ENCODE measurements at places on chromosomes 3 and 15.

GRCh38 chr3:89762405-89762804, 655.0 kb downstream of the EPHA3 start:
- DNase-seq: no peak

DNA sequence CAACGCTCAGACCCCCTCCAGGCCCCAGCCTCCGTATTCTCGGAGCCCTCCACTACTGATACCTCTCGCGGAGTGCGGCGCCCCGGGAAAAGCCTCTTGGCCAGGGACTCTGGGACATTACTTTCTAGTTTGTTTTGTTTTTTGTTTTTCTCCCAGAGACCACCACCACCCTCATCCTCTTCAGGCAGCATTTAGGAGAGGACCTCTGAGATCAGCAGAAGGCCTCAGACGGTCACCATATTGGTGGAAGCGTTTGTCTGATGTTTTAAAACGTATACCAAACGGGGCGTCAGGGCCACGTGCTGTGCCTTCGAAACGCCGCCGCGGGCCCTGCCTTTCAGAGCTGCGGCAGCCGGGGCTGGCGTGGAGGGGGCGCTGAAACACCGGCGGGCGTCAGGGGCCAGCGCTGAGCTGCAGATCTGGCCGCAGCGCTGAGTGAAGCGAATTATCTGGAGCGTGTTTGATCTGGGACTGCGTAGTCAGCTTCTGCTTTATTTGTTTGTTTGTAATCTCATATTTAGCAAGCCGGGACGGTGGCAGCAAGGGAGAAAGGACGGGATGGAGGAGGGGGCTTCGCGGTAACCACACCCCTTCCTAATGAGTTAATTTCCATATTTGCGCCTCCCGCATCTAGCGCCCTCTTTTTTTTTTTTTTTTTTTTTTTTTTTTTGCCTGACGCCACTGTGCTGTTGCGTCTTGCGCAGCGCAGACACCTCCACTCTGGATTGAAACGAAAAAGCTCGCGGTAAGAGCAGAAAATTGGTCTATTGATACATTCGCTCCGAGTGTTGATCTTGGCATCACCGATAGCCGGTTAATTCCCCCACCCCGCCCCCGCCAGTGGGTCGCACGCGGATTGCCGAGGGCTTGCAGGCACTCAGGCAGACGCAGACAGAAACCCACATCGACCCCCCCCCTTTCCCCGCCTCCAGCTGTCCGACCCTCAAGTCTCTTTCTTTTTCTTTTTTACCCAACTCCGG, 14.9 kb downstream of the SOX2 start:
- DNase-seq: no peak

DNA sequence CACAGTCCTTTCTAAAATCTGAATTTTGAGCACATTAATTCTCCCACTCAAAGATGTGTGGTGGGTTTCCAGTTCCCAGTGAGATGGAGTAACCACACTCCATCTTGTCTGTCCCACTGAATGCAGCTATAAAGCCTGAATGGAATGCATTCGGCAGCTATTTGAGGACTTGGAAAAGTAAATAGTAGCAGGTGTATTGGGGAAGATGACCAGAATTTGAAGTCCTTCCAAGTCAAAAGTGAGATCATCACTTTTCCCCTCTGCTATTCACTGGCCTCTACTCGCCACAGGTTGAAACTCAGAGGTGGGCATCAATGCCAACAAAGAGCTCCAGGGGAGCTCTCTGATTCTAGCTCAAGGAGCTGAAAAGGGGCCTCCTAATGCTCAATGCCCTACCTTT, 8.1 kb upstream of the GNB5 start:
- no peak for DNase-seq

- DNase-seq: no peak
Observed at GRCh38 chr3:13172644-13173013, 99.4 kb upstream of the IQSEC1 start.

- no peak for DNase-seq
Observed at GRCh38 chr3:99896482-99896881, 78.8 kb downstream of the CMSS1 start.

DNA sequence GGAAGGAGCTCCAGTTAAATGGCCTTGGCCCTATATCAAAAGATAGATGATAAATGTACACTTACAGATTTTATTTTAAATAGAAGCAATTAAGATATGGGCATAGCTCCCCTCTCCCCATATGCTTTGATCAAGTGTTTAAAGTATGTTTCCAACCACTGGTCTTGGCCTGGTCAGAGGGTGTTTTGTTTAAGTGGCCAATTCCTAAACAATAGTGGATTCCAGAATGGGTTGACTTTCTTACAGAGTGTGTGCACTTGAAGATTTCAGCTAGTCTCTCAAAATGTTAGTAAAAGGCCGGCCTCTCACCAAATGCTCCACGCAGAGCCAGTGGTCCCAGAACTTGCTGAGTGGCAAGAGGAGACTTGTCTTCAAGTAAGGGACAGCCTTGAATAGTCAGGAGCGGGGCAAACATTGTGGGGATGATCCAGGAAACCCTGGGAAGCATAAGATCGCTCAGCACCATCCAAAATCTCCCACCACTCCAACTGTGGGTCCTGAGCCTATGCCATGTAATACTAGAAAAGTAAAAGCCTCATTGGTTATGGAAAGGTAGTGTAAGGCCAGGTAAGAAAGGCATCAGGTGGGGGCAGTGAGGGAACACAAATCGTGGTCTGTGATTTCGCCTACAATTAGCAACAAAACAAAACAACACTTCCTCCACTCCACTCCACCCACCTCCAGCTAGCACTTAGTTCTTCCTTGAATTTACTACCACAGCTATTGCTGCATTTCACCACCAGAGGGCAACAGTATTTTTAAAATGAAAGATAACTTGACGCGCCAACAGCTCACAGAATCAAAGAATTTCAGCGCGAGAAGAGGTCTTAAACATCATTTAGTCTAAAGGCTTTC, 4.8 kb downstream of the RARRES1 start:
- no peak for DNase-seq

GRCh38 chr3:82978368-82978767, 1216.9 kb upstream of the GBE1 start:
- no peak for DNase-seq

DNA sequence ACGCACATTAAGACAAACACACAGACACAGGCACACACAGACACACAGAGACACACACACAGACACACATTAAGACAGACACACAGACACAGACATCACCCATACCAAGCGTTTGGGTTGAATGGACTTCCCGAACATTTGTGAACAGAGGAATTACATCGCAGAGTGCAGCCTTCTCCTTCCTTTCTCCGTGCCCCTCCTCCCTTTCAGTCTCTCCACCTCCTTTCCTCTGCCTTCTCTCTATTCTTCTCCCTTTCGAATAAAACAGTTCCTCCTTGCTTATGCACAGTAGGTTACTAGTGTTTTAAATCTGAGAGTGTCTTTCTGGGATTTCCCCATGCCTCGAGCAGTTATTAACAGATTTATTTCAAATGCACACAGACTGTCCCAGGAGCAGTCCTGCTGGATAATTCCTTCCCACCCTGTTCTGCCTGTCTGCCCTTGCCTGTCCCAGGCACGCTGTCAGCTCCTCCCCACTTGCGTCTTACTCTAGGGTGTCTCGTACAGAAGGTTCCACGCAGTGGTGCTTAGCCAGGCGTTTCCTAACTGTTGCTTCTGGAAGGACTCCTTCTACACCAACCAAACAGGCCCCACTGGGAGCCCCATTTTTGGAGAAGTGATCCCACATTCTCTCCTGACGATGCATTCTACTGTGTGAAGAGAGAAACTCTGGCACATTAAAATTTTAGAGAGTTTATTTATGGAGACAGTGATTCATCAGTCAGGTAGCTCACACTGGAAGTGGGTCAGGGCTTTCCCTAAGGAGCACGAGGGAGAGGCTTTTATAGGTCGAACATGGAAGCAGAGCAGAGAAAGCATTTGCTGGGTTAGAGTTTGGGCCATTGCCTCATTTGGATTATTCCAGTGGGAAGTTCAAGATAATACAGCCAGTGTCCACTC, 163.8 kb downstream of the SV2B start:
- no peak for DNase-seq

DNA sequence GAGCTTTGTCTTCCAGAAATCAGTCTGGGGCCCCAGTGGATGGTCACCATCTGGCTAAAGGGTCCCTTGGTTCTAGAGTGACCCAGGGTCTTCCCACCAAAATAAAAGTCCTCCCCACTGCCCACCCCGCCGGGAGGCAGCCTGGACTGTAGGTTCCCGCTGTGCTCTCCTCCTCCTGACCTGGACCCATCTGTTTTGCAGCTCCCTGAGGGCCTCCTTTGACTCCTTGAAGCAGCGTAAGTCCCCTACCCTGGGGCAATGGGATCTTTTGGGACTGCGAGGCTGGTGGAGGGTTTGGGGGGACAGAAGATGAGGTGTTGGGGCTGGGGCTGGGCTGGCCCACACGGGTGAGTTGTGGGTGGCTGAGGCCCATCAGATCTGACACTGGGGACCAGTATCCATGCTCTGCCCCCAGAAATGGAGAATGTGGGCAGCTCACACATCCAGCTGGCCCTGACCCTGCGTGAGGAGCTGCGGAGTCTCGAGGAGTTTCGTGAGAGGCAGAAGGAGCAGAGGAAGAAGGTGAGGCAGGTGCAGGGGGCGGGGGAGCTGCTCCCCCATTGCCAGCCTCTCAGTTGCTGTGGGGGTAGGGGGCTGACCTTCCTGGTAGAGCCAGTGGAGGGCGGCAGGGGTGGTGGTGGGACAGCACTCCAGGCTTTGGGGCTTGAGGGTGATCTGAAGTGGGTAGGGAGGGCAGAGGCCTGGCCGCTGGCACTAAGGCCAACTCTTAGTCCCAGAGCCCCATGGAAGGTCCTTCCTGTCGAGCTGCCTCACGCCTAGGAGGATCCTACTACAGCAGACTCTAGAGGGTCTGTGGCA, 30.4 kb downstream of the PSTPIP1 start:
- peak; percentile 1 for DNase-seq

DNA sequence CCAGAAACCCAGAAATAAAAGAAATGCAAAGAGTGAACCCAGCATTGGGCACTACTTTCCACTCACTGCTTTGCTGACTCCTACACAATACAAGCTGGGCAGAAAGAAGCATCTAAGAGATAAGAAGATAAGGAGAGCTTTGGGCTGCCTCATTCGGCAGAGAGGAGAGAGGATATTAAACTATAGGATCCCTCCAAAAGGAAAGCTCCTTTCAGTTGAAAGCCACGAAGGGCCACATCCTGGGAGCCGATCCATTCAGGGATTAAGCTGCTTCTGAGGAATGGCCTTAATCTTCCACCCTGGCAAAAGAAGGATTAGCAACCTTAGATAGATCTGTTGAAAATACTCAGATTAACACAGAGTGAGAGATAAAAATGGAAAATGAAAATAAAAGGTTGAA, 274.9 kb upstream of the PPP2R3A start:
- DNase-seq: no peak

GRCh38 chr3:59135096-59135495, 85.3 kb upstream of the CFAP20DC start:
- DNase-seq: no peak

- DNase-seq: no peak
Observed at GRCh38 chr3:102410616-102411015, 24.2 kb upstream of the ZPLD1 start.

DNA sequence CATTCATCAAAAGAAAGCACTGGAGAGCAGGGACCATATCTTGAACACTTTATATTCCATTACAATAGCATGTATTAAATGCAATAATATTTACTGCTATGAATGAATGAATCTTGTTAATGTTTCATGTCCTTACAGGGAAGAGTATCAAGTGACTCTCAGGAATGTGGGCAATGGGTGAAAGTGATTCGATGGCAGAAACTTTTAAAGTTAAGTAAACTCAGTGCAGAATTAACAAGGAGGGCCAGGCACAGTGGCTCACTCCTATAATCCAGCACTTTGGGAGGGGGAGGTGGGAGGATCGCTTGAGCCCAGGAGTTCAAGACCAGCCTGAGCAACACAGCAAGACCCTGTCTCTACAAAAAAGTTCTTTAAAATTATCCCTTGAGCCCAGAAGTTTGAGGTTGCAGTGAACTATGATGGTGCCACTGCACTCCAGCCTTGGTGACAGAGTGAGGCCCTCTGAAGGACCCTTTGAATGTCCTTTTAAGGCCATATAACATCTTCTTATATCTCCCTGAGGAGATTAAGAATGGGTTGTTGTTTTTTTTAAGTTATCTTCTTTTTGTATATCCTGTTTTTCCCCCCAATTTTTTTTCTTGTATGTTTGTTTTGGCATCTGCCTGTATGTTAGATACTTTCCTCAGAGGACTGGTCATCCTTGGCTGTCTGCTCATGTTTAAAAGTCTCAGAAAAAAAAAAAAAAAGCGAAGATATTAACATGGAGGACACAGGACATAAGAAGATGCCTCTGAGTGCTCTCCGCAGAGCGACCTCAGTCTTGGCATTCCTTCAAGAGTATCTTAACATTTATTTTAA, 9.6 kb upstream of the FSIP1 start:
- no peak for DNase-seq

- DNase-seq: no peak
Observed at GRCh38 chr3:136078421-136079364, 113.2 kb downstream of the PPP2R3A start.

- DNase-seq: peak; percentile 96
Observed at GRCh38 chr3:100400780-100401673, at the start of the genes LNP1 and TOMM70. TSS of gene LNP1 (plus strand) at chr3:100401539. CDS start at chr3:100429730, 28,191 bp downstream. TSS of gene TOMM70 (minus strand) at chr3:100401089. CDS start at chr3:100400949, 140 bp downstream.

DNA sequence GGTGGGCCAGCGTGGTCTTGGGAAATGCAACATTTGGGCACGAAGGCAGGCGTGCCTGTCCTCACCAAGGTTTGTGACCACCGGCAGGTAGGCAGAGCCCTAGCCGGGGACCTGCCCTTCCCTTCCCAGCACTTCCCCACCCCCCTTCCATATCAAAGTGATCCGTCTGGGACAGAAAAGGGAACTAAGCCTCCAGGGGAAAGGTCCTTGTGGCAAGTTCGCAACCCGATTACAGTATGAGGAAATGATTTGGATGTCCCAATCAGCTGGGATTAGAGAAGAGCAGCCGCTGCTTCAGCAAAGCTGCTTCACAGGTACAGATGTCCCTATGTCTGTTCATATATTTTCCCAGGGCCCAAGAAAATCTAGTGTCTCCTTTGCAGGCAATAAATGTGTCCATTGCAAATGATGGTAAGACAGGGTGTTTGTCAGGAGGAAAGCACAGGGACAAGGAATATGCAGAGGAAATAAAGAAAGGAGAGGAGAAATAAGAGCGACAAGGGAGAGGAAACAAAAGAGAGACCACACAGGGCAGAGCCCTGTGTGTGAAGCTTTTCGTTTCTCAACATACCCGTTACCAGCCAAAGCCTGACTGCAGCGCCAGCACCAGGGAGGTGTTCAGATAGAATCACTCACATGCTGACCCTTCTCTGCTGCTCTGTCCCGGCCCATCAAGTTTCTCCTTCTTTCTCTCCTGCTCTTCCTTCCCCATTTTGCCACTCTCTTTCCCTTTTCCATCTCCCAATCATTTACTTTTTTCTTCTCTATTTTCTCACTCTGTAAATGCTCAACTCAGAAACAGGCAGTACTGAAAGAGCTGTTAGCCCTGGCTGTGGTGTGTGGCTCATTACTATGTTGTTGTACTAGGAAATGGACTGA, 17.4 kb upstream of the SECISBP2L start:
- DNase-seq: no peak

- DNase-seq: no peak
Observed at GRCh38 chr15:60648928-60649679, 170.2 kb upstream of the ICE2 start.
